ENCODE measurements at places on chromosomes 3 and 15. TPM values are rescaled to one million over a fixed set of nuclear protein-coding genes. Genes with fewer than 3 reads are reported as not detected.

- DNase-seq: peak; percentile 89
Observed at GRCh38 chr3:195197765-195198425, 73.1 kb downstream of the XXYLT1 start.

DNA sequence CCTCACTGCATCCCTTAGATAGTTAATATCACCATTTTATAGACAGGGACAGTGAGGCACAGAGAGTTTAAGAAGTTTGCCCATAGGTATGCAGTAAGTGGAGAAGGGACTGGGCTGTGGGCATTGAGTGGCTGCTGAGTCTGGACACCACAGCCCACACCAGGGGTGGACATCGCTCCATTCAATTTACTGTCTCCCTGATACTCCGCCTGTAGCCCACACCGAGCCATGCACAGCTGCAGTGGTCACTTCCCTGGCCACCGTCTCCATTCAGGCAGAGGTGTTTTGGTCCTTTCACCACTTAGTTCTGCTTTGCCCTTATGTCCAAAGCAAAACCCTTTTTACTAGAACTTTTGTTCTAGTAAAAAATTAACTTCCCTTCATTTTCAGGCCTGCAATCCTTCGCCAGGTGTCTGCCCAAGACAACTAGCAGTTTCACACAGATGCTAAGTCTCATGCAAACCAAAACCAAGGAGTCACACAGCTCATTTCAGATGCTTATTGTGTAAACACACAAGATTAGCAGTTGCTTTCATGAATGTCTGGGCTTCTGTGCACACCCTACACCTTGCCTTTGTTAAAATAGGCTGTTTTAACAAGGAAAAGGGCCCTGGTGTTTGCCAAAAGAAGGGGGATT is 30.1 kb downstream of the ZNF35 start:
- DNase-seq: no peak

- DNase-seq: no peak
Observed at GRCh38 chr15:64447536-64448315, 12.7 kb upstream of the ZNF609 start.

- no peak for DNase-seq
Observed at GRCh38 chr3:151899996-151900395, 26.6 kb downstream of the SUCNR1 start.

DNA sequence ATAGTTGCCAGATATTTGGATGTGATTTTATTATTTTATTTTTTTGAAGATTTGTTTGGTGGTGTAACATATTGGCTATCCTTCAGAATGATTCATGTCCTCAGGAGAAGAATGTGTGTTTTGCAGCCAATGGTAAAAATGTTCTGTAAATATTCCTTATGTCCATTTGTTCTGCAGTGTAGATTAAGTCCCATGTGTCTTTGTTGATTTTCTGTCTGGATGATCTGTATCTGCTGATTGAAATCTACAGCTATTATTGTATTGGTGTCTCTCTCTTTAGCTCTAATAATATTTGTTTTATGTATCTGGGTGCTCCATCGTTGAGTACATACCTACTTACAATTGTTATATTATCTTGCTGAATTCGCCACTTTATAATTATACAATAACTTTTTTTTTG is 1641.7 kb downstream of the OTOL1 start:
- no peak for DNase-seq

The SPINK8 gene
- total RNA-seq: not detected

The LRRC34 gene
- 0.61 TPM for total RNA-seq

The EID1 gene
- 231 TPM for total RNA-seq

- no peak for DNase-seq
Observed at GRCh38 chr3:107850681-107851080, 240.2 kb downstream of the CD47 start.

DNA sequence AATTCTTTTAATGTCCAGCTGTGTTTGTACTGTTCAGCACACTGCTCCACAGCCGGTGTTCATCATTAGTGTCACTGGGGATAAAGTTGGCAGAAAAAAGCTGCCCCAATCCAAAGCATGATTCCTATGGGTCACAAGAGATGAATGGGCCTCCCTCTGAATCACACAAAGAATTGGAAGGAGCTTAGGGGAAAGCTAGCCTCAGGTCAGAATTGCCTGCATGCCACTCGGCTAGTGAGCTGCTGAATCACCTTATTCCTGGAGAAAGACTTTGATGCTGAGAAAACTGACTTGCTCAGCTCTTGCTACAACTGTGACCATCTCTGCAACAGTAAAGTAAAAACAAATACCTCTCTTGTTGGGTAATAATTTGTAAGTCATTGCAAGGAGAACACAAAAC is 3.5 kb downstream of the CCK start:
- DNase-seq: peak; percentile 96

DNA sequence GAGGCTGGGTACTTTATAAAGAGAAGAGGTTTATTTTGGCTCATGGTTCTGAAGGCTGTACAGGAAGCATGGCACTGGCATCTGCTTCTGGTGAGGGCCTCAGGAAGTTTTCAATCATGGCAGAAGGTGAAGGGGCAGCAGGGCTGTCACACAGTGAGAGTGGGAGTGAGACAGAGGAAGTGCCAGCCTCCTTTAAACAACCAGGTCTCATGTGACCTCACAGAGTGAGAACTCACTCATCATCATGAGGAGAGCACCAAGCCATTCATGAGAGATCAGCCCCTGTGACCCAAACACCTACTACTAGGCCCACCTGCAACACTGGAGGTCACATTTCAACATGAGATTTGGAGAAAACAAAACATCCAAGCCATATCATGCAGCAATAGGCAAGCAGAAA is 9.3 kb upstream of the RFTN1 start:
- DNase-seq: no peak

The ARGFX gene
- total RNA-seq: not detected

The CHRNA5 gene
- 1.4 TPM for total RNA-seq

GRCh38 chr3:194586836-194587235 is 46.4 kb downstream of the TMEM44 start:
- peak; percentile 79 for DNase-seq

DNA sequence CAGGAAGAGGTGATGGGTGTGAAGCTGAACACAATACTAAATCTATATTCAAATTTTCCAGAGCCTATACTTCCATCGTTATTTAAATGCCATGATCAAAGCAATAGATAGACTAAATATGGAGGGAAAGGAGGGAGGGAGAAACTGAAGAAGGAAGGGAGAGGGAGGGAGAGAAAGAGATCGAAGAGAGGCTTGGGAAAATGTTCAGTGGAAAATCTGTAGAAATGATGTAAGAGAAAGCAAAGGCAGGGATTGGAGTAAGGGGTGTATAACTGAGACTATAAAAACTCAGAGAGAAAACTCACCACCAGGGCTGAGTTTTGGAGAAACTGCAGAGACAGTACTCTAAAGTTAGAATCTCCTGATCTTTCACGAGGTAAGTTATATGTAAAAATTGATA is at the start of gene OSTN:
TSS of gene OSTN (plus strand) at position 310 of the 400 bp plus-strand sequence. CDS start 13,292 bp downstream, outside the sequence.
- DNase-seq: no peak

DNA sequence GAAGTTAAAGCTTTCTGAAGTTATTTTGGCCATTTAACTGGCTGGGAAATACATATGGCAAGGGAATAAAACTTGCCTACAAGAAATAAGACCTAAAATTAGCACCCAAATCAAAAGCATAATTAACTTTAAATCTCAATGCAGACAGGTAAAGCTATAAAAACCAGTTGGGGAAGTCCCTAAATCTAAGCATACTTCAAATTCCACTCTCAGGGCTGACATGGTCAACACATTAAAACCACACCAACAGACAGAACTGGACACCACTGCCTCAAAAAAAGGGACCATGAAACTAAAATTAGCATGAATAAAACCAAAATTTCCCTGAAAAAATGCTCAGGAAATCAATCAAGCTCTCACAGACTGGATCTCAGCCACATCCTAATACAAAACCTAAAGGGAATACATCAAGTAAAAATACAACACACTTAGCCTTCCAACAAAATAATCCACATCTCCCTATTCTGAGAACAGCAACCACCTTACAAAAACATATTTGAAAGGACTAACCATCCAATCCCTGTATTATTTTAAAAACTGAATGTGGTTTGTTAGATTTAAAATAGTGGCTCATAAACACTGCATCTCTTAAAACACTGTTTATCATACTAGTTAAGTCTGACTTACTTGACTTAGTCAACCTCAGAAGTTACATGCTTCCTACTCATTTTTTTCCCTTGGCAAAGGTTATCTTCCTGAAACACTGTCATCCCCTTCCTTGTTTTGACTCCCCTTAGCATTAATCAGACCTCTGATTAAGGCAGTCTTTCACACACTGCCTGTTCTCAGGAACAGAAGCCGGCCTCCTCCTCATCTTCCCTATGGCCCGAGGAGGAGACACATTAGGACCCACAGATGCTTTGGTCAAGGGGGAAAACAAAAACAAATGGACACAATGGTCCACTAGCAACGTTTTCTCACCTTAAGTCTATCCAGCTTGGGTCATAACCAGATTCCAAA is 8.3 kb downstream of the TRA2B start:
- DNase-seq: no peak
